GF-D8 (cell line): ENCODE measurements at places on chromosomes 5 and 9.

GRCh38 chr9:75087289-75087823 lies 599 bp downstream of the NMRK1 start:
- peak; percentile 35 for DNase-seq

GRCh38 chr5:174736331-174736721 lies 11.9 kb downstream of the MSX2 start:
- DNase-seq = no peak

DNA sequence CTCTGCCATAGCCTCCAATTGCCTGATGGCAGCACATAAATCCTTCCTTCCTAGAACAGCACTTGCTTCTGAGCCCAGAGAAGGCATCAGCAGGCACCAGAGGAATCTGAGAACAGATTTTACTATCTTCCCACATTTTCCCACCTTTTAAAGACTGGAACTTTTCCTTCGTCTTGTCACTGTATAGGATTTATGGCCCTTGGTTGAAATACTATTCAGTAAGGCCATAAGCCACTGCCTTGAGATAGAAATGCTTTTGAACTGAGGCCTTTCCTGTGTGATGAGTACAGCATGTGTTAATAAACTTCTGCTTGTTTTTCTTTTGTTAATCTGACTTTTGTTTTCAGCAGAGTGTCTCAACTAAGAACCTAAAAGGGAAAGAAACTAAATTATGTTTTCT lies 84.3 kb downstream of the MRPS27 start:
- no peak for DNase-seq

DNA sequence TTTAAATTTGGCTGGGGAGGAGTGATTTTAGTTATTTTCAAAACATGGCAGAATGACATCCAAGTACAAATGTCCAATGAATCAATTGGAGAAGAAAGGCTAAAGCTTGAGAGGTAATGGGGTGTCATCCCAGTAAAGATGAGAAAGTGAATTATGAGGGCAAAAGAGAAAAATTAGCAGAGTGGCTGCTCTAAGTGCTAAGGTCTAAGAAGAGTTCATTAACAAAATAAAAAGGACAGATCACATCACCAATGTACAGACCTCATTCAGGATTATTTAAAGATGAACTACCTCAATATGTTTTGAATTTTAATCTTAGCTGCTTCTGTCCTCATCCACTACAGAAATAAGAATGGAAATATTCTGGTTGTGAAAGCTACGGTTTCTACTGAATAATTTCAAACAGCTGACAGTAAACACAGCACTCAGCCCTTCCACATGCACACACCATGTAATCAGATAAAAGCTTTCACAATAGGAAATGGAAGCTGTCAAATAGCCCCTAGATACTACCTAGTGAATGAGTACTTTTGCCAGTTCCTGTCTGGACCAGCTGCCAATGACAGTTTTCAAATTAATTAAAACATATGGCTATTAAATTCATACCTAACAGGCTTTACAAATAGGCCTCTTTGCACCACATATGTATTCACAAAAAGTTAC lies 171.5 kb downstream of the SSBP2 start:
- DNase-seq = peak; percentile 48

GRCh38 chr5:116970318-116970717 lies 395.7 kb upstream of the SEMA6A start:
- DNase-seq = no peak

DNA sequence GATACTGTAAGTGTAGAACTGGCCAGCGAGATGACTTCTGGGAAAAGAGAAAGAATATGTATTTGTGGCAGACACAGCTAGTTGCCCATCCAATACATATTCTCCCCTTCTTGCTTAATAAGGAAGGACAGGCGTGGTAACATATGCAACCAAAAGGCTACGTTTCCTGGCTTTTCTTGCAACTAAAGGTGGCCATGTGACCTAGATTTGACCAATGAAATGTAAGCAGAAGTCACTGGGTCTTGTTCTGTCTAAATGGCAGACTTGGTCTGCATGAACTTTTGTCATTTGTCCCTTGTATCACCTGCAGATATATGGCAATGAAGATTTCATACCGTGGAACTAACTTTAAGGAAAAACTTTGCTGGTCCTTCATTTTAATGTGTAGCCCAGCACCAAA lies 183.8 kb downstream of the CDH12 start:
- no peak for DNase-seq

DNA sequence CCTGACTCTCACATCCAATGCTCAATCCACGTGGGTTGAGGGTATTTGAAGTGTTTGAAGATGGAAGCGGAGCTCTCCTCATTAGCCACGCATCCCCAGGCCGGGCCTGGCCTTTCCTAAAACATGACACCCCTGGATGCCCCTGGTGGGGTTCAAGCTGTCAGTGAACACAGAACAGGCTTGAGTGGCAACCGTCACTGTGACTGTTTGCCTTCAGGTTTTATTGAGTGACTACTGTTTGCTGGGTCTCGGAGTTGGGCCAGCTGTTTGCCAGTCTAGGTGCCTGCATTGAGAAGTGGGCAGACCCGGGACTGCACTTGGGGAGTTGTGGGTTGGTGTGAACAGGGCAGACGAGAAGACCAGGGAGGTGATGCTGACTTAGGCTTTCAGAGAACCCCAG lies 7.8 kb upstream of the OLFM1 start:
- DNase-seq = no peak

DNA sequence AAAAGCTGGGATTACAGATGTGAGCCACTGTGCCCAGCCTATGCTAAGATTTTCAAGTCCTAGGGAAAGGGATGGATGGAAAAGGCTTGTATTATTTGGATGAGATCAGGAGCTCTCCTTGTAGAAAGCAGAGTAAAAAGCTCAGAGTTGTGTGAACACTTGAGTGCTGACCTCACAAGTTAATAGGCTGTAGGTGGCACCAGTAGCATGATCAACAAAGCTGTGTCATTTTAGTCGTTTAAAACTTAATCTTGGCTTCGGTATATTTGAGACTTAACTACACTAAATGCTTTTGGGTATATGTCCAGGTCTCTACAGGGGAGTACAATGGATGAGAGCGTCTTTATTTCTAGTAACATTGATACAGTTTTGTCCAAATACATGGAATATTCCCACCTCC lies 264.2 kb downstream of the TMEM38B start:
- no peak for DNase-seq

DNA sequence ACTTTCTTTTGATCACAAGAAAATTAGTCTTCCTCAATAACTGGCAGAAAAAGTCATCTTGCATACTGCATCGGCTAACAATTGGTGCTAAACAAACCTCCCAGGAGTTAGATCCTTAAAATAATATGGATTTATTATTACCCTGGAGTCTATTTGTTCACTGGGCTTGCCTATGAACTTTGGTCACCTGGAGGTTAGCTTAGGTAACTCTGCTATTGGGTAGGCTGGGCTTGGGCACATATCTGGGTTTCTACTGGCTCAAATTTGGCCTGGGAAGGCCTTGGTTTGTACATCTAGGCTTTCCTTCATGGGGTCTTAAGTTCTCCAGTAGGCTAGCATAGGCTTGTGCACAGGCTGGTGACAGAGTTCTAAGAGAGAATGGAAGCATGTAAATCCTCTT lies 279.9 kb downstream of the RASEF start:
- DNase-seq = no peak

DNA sequence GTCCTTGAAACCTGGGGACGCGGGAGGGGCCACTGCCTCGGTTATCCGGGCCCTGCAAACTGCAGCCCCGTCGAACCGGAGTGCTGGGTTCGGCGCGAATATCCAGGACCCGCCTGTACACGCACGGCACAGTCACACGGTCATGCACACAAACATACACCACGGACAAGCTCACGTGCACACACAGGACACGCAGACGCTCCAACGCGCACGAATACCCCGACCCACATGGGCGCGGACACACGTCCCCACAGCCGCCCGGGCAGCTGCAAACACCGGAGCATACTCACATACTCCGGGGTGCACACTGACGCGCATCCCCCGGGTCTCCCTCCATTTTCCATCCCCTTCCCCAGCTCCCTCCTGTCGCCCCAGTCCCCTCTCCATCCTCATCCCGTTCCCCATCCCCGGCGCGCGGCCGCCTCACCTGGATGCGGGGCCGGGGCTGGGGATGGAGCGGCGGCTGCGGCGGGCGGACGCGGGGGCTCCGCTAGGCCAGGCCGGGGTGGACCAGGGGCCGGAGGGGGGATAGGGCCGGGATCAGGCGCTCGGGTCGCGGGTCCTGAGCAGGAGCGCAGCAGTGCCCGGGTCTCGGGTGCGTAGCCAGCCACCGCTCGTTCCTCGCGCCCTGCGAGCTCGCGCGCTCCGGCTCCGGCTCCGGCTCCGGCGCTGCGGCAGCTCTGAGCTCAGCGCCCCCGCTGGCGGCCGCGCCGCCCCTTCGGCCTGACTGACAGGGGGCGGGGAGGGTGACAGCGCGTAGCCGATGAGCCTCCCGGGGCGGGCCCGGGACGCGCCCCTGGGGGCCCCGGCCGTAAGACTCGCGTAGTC lies at the start of the genes EIF4E1B and SNCB:
Gene EIF4E1B (plus strand): TSS at position 823 of the 828 bp plus-strand sequence. CDS start 12,113 bp downstream, outside the sequence.
Gene SNCB (minus strand): TSS at position 682 of the 828 bp plus-strand sequence. CDS start 880 bp downstream, outside the sequence.
- no peak for DNase-seq

DNA sequence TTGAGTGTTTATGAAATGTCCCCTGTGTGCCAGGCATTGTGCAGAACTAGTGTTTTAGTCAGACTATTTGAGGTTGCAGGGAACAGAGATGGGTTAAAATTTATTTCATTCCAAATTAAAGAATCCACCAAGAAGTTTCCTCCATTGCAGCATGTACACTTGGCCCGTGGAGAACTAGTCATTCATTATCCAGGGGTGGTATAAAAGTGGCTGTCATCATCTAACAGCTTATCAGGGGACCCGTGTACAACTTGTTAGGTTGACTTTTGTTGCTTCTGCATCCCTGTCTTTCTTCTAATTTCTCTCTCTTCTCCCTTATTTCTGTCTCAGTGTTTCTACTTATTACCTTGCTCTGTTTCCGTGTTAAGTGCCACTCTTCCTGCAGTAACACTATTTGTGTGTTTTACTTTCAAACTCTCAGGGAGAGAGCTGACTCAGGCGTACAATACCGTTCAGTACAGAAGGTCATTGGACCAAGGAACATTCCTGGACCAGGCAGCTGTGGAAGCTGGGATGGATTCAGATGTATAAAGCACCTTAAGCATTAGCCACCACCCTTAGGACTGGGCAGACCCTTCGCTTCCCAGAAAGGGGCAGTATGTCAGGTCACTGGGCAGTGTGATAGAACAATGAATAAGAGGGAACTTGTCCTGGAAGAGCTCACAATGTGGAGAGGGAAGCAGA lies 36.1 kb downstream of the MAP3K1 start:
- DNase-seq = no peak

DNA sequence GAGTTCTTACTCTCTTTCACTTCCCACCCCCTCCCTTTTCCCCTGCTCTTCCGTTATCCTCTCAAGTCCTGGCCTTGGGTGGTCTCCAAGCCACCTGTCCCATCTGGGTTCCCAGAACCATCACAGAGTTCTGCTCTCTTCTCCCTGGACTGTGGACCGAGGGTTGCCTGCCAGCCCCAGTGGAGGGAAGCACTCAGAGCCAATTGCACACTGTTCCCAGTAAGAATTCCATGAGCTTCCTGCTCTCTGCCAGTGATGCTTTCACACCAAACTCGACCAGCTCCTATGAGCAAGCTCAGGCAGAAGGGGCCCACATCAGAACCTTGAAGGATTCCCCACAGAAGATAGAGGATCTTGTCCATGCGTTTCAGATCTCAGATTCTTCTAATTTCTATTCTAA lies 20.1 kb upstream of the AFAP1L1 start:
- DNase-seq = no peak

DNA sequence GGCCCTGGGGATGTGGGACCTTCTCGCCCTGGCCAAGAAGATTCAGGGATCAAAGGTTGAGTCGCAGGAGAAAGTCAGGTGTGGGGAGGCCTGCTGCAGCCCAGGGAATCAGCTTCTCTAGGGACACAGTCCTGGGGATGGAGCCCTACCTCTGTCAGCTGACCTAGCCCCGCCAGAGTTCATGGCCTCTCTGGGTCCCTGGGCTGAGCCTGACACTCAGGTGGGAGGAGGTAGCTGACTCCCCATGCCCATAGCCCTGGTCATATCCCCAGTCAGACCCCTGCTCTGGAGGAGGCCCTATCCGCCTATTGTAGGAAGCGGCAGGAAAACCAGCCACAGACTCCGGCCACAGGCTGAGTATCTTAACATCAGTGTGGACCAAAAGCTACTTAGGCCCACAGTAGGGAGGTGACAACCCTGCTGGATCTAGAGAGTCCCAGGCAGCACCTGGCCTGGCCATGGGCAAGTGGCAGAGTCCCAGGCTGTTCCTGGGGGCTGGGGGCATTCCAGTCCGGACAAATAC lies 15.0 kb upstream of the MRNIP start:
- no peak for DNase-seq

DNA sequence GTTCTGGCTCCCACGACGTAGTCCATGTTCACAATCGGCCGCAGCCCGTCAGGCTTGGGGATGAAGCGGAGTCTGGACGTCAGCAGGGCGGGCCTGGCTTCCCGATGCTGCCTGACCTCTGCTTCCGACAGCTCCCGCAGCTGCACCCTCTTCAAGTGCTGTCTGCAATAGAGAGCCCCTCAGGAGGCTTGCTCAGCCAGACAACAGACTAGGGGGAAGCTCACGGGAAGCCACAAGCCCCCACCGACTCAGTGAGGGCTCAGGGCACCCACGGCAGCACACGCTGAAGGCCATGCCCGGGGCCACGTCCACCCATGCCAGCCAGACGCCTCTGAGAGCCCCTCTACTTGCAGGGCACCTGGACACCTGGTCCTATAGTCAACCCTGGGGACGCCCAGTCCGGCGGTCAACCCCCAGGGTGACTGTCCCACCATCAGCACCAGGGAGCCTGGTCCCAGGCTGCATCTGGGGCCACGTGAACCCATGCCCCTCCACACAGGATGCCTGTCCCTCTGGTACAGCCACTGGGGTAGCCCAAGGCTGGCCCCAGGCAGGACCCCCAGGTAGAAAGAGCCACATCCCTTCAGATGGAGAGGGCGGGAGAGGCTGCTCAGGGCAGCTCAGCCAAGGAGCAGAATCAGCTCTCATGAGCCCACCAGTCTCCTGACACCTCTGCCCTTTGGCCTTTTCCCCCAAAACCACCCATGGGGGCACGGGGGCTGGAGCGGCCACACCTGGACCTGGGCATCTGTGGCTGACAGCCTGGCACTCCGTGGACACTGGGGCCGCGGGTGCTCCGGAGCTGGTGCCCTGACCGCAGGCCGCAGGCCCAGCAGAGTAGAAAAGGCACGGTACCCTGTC lies 14.5 kb downstream of the TERT start:
- no peak for DNase-seq

GRCh38 chr5:154084062-154084639 lies 45.4 kb downstream of the MFAP3 start:
- no peak for DNase-seq

DNA sequence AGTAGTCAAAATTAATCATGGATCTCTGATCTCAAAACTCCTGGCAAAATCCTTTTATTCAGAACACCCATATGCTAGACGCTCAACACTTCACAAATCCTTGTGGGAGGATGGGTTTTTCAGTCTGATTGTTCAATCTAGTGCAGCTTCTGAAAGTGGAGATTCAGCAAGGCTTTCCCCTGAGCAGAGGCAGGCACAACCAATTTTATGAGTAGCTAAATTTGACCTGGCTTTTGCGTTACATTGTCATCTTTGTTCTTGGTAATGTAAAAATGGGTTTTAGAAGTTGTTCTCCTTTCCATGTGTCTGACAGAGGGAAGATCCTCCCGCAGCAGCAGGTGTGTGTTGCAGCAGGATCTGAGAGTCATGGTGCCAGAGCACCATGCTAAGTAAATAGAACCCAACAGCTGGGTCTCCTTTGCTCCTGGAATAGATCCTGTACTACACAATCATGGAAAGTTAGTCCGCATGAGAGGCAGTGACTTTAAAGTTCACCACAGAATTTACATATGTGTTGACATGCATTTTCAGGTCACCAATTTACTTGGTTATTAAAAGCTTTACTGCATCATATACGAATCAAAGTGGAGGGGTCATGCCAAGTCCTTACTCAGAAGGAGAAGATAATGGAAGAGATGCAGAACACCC lies 70.1 kb upstream of the MEF2C start:
- DNase-seq = no peak

- no peak for DNase-seq
Measured at GRCh38 chr5:140554454-140554853, 2.8 kb downstream of the SRA1 start.
